GM23248 (cell line): ENCODE measurements at places on chromosomes 1 and 21.

DNA sequence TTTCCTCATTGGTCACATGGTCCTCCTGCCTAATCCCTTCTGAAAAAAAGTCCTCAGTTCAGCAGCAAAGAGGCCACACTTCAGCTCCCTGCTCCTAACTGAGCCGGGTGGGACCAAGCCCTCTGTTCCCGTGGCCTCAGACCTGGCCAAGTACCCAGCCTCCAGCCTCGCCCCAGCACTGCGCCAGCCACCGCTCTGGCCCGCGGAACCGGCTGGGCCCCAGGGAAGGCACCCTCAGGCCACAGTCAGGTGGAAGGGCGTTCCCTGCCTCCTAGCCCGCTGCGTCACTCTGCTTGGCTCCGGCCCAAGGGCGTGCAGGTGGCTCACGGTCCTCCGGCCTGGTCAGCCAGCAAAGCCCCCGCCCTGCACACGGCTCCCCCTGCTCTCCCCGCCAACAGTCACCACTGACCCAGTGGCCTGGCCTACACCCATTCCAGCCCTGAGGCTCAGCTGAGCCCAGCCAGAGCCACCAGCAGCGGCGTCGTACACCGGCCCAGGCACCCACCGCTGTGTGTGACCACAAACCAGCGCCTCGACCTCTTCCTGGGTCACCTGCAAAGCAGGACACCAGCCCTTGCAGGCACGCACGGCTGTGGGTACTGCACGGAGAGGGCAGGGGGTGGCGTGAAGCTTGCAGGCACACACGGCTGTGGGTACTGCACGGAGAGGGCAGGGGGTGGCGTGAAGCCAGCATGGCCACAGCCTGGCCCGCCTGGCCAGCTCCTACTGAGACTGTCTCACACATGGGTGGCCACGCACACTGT, 19.4 kb downstream of the NADK start:
- H3K27ac ChIP-seq: no peak overlapping the region
- no peaks in the 10 kb centered on the region for H3K27me3 ChIP-seq
- H3K36me3 ChIP-seq: no peaks in the 10 kb centered on the region

- peak overlapping the region; percentile 54 for H3K4me3 ChIP-seq
- peak; percentile 97 for DNase-seq
- peak overlapping the region; percentile 45 for H3K27ac ChIP-seq
Observed at GRCh38 chr21:46661211-46661625, 25.7 kb downstream of the PRMT2 start.

GRCh38 chr1:162357681-162358266, 18.9 kb downstream of the SPATA46 start:
- H3K4me3 ChIP-seq: no peak overlapping the region
- no peaks in the 10 kb centered on the region for H3K4me1 ChIP-seq
- no peak overlapping the region for H3K27ac ChIP-seq
- no peaks in the 10 kb centered on the region for H3K27me3 ChIP-seq
- H3K36me3 ChIP-seq: no peaks in the 10 kb centered on the region

DNA sequence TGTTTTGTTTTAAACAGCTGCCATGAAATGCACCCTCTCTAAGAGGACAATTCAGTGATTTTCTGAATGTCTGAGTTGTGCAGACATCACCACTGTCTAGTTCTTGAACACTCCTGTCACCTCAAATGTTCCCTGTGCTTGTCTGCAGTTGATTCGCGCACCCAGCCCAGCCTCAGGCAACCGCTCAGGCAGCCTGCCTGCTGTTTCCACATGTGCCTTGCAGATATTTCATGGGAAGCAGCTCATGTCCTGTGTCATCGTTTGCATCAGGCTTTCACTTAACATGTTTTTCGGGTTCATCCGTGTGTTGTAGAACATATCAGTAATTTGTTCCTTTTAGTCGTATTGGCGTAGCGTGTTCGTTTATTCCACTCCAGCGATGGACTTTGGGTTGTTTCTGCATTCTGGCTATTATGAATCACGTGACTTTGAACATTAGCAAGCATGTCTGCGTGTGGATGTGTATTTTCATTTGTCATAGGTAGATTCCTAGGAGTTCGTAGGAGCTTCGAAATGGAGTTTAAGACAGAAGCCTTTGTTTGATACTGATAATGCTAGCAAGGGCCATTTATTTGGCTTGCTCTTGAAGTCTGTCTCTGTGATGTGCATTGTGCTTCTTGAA, 12.1 kb downstream of the ADARB1 start:
- H3K27me3 ChIP-seq: no peaks in the 10 kb centered on the region
- H3K4me1 ChIP-seq: peaks cover 6% of the 10 kb centered on the region
- H3K27ac ChIP-seq: no peak overlapping the region
- H3K36me3 ChIP-seq: no peaks in the 10 kb centered on the region
- no peak overlapping the region for H3K4me3 ChIP-seq

GRCh38 chr1:87497380-87498203, 168.9 kb downstream of the LMO4 start:
- no peaks in the 10 kb centered on the region for H3K27me3 ChIP-seq
- no peak overlapping the region for H3K27ac ChIP-seq
- no peak for DNase-seq
- no peaks in the 10 kb centered on the region for H3K4me1 ChIP-seq

DNA sequence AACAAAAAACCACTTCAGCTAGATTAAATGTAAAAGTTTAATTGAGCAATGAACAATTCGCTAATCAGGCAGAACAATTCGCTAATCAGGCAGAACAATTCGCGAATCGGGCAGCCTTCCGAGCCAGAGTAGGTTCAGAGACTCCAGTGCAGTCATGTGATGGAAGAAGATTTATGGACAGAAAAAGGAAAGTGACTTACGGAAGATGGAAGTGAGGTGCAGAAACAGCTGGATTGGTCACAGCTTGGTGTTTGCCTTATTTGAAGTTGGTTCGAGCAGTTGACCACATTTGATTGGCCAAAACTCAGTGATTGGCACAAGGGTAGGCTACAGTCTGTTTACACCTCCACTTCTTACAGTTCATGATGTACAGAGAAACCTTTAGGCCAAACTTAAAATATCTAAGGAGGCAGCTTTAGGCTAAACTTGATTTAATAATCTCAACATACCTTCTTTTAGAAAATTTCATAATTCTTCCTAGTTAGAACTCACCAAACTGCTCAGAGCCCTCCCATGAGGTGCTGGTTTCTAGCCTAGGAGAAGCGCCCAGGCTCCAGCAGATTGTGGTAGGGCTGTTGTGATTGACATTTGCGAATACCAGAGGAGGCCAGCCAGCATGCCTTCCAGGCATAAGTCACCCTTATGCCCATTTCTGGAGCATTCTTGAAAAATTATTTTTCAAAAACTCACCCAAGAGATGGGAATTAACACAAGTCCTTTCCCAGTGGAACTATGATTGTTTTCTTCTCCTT, 22.8 kb upstream of the KCNC4 start:
- H3K27me3 ChIP-seq: no peaks in the 10 kb centered on the region
- H3K4me3 ChIP-seq: no peak overlapping the region
- peaks cover 25% of the 10 kb centered on the region for H3K4me1 ChIP-seq
- H3K27ac ChIP-seq: peak overlapping the region; percentile 55
- peak; percentile 67 for DNase-seq
- no peaks in the 10 kb centered on the region for H3K36me3 ChIP-seq

DNA sequence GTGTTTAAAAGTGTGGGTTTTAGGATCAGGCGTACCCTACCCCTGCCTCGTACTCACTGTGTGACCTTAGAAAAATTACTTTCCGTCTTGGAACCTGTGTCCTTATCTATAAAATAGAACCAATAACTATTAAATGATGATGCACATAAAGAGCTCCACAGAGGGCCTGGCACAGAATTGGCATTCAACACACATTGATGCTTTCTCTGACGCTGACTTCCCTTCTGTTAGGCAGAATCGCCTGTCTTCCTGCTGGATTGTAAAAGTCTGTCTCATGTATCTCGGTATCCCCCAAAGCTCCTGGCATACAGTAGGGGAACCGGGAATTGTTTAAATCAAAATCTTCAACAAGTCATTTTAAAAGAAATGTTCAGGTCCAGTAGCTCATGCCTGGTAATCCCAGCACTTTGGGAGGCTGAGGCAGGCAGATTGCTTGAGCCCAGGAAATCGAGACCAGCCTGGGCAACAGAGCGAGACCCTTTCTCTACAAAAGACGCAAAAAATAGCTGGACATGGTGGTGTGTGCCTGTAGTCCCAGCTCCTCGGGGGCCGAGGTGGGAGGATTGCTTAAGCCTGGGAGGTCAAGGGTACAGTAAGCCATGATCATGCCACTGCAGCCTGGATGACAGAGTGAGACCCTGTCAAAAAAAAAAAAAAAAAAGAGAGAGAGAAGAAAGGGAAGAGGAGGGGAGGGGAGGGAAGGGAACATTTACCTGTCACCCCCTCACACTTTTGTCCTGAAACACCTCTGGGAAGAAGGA, 41.3 kb upstream of the FHAD1 start:
- H3K4me1 ChIP-seq: peaks cover 2% of the 10 kb centered on the region
- no peak for DNase-seq
- H3K36me3 ChIP-seq: no peaks in the 10 kb centered on the region

DNA sequence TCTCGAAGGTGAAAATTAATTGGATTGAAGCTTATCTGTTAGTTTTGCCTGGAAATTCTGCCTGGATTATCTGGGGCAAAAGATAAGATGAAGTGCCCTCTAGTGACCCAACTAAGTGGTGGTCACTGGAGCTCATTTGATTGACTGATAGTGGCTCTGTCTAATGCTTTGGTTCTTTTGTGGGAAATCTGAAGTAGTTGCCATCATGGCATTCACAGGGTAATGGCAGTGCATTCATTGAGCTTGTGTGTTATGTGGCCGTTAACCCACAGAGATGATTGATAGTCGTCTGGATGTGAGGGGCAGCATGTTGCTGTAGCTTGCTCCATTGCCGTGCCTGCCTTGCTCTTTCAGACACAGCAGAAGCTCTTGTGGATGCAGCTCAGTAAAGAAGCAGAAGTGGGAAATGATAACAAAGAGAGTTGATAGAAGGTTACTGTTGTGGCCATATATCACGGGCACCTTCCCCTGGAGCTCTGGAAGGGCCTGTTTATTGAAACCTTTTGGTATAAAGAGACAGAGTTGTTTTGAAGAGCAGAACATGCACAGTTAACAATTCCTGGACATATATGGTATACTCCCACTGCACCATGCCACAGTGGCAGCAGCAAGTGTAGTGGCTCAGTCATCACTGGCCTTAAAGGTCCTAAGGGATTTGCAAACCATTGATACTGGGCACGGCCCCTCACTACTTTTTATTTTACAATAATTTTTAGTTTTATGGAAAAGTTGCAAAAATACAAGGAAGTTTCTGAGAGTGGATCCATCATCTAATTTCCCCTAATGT, 42.0 kb downstream of the CXADR start:
- peak; percentile 11 for DNase-seq
- H3K27me3 ChIP-seq: no peaks in the 10 kb centered on the region
- no peaks in the 10 kb centered on the region for H3K36me3 ChIP-seq
- no peaks in the 10 kb centered on the region for H3K4me1 ChIP-seq
- no peak overlapping the region for H3K4me3 ChIP-seq

DNA sequence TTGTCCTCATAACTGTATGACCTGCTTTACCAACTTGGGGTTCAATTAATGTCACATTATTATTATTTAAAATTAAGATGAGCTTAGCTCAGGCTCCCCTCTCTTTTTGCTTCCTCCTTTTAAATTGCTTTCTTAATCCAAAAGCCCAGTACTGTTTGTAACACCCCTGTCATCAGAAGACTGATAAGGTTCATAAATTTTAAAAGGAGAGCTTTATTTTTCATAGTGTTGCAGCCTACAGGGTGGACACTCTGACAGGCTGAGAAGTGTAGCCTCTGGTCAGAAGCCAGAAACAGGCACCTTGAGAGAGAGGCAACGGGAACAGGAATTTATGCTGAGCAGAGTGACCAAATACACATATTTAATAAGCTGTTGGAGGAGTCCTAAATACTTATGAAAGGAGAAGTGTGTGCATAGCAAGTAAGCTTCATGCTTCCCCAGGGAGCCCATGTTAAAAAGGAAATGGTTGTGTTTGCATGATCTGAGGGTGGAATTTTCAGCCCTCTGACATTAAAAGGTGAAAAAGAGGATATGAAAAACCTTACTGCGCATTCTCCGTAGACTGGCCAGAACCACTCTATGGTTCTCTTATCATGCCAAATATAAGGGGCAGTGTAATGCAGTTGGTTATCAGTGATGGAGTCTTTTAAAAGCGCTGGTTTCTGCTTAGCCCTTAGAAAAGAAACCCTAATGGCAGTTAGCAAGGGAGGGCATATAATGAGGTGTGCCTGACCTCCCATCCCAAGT, 30.5 kb upstream of the FGGY start:
- H3K4me3 ChIP-seq: no peak overlapping the region
- H3K27ac ChIP-seq: no peak overlapping the region
- no peak for DNase-seq

DNA sequence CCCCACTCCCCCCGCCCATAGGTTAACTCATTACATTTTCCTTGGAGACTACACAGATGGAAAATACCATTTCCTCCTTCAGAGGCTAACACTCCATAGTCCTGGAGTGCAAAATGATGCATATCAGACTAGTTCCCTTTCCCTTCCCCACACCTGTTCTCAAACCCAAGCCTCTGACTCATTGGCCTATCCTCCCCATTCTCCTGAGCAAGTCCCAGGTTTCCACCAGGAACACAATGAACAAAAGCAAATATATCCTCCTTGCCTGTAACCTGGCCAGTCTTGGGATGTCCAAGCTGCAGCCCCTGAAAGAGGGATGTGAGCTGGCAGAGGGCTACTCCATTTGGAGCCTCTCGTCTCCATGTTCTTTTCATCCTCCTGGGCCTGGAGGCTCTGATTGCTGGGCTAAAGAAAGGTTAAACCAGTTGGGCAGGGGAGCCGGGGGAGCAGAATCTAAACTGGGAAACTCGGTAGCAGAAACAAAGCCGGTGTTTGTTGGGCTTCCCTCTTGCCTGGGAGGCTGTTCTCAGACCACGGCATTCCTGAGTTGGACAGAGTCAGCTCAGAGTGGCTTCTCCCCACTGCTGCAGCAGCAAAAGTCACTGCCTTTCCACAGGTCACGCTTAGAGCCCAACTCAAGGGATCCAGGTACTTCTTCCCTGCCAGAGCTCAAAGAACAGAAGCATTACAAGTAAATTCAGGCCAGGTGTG, 13.9 kb downstream of the SSR2 start:
- no peak for DNase-seq
- H3K4me1 ChIP-seq: no peaks in the 10 kb centered on the region; the same call in 1 of the 2 replicates
- H3K27ac ChIP-seq: no peak overlapping the region
- peaks cover 23% of the 10 kb centered on the region for H3K36me3 ChIP-seq

GRCh38 chr1:112320058-112320457, 76.0 kb upstream of the CTTNBP2NL start:
- H3K36me3 ChIP-seq: no peaks in the 10 kb centered on the region
- DNase-seq: no peak
- H3K27me3 ChIP-seq: peaks cover 13% of the 10 kb centered on the region
- no peaks in the 10 kb centered on the region for H3K4me1 ChIP-seq
- no peak overlapping the region for H3K27ac ChIP-seq

GRCh38 chr1:154411525-154411924, 6.4 kb downstream of the IL6R start:
- H3K27ac ChIP-seq: no peak overlapping the region
- no peaks in the 10 kb centered on the region for H3K36me3 ChIP-seq
- no peak overlapping the region for H3K4me3 ChIP-seq
- no peak for DNase-seq

GRCh38 chr1:83620016-83620415, 378.9 kb downstream of the TTLL7 start:
- no peak overlapping the region for H3K4me3 ChIP-seq
- no peaks in the 10 kb centered on the region for H3K36me3 ChIP-seq
- H3K4me1 ChIP-seq: no peaks in the 10 kb centered on the region
- no peak overlapping the region for H3K27ac ChIP-seq
- H3K27me3 ChIP-seq: no peaks in the 10 kb centered on the region

GRCh38 chr1:167515893-167516321, 2.4 kb downstream of the CD247 start:
- H3K36me3 ChIP-seq: no peaks in the 10 kb centered on the region
- no peak for DNase-seq
- peaks cover 34% of the 10 kb centered on the region; the same call in 1 of the 2 replicates for H3K27me3 ChIP-seq
- no peaks in the 10 kb centered on the region for H3K4me1 ChIP-seq

GRCh38 chr1:105664495-105664894, 1392.0 kb upstream of the PRMT6 start:
- no peaks in the 10 kb centered on the region for H3K27me3 ChIP-seq
- no peak for DNase-seq
- H3K27ac ChIP-seq: no peak overlapping the region
- no peaks in the 10 kb centered on the region for H3K4me1 ChIP-seq
- no peak overlapping the region for H3K4me3 ChIP-seq
- no peaks in the 10 kb centered on the region for H3K36me3 ChIP-seq
